ENCODE measurements at places on chromosomes 1 and 21.

DNA sequence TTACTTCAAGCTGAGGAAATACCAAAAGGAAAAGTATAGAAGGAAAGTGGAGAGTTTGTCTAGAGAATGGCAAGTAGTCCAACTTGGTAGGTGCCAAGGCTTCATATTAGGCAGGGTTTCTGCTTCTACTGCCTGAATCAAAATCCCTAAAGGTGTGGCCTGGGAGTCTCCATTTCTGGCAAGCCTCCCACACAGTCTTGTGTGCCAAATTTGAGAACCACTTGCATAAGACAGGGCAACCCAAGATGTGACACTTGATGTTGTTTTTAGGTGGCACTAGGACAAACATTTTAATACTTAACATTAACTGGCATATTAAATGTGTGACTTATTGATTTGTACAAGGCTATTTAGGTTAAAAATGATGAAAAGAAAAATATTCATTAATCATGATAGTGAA, 60.1 kb downstream of the ATG4C start:
- DNase-seq: no peak

GRCh38 chr1:234853906-234854644, 244.1 kb upstream of the IRF2BP2 start:
- no peak for DNase-seq

GRCh38 chr1:77281491-77282186, at the start of gene AK5:
TSS of gene AK5 (plus strand) at chr1:77282019. CDS start at chr1:77282314, 295 bp downstream.
- peak; percentile 68 for DNase-seq

GRCh38 chr1:247111700-247112478, 7.7 kb upstream of the ZNF669 start:
- DNase-seq: peak; percentile 83

DNA sequence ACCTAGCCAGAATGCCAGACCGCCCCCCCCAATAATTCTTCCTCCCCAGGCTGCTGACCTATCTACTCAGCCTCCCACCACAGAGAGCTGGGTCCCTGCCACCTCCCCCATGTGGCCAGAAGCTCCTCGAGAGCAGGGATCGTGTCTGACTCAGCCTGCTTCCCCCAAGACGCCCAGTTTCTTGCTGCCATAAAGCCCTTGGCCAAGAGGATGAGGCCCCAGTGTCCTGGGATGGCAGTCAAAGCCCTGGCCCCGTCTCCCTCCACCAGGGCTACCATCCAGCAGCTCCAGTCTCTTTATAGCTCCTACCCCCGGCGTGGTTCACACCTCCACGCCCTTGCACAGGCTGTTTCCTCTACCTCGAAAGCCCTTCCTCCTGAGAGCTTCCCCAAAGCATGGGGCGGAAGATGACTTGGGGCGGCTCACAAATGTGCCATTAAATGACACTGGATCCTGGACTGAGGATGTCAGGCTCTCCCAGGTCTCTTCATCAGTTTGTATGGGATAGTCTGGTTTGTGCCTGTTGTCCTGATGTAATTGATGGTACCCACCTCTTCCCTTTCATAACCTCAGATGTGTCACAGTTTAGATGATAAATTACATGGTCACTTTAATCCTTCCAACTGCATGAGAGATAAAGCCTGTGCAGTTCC, 13.2 kb downstream of the ADGRB2 start:
- DNase-seq: no peak

GRCh38 chr21:27424601-27425000, 457.7 kb upstream of the ADAMTS5 start:
- DNase-seq: no peak

All from Right ventricle myocardium inferior (tissue), 1 donor.